ENCODE measurements at places on chromosomes 3 and 15.

GRCh38 chr15:69606921-69607500 is 154.4 kb downstream of the RPLP1 start:
- no peak for DNase-seq

DNA sequence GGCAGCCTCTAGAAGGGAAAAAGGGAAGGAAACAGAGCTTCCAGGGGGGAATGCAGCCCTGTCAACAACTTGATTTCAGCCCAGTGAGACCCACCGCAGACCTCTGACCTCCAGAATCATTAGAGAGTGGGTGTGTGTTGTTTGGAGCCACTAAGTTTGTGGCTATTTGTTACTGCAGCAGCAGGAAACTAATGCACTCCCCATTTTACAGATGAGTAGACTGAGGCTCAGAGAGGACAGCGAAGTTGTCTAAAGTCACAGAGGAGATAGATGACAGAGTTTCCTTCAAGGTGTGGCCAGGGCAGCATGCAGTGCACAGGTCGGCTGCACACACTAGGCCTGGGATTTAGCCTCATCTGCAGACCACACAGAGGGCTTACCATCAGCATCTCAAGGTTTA is 81.8 kb upstream of the ALDH1L1 start:
- DNase-seq = no peak

- DNase-seq = no peak
Observed at GRCh38 chr3:148026009-148026588, 616.9 kb downstream of the ZIC1 start.

DNA sequence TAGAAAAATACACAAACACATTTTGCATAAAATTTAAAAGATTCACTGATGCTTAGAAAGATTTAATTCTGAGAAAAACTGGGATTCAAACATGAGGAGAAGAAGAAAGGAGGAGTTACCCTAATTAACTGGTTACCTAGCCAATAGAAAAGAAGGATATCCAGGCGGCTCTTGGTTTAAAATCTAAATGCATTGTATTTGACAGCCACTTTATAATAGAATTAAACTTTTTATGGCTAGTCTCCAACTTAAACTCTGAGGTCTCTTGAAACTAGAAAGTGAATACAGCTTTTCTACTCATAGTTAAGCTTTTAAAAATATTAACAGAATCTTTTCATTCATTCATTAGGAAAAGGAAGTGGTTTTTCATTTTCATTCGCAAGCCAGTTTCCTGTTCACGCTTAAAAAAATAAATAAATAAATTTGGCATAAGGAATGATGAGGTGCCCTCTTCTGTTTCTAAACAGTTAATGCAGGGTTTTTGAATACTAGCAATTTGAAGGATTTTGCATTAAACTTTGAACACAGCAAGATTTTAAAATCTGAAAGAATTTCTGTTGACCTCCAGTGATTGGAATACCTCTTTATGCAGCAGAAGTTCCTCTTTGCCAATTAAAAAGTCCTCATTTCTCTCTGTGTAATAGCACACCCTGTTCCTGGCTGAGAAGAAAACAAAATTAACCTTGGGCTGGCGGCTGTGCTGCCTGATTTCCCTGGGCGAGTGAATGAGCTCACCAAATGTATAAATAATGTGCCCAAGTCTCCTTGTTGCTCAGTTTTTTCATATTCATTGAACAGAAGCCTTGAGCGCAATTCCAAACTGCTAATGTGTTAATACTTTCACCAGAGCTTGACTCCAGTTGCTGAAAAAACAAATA is 105.1 kb downstream of the ZMAT3 start:
- DNase-seq = peak; percentile 68

GRCh38 chr3:168094877-168095610 is 680 bp downstream of the GOLIM4 start:
- DNase-seq = peak; percentile 73

GRCh38 chr3:193884027-193884426 is 251.9 kb upstream of the HES1 start:
- DNase-seq = no peak

- no peak for DNase-seq
Observed at GRCh38 chr3:187292631-187293515, 1.3 kb upstream of the MASP1 start.

- DNase-seq = no peak
Observed at GRCh38 chr3:105399611-105400010, 32.9 kb downstream of the ALCAM start.

DNA sequence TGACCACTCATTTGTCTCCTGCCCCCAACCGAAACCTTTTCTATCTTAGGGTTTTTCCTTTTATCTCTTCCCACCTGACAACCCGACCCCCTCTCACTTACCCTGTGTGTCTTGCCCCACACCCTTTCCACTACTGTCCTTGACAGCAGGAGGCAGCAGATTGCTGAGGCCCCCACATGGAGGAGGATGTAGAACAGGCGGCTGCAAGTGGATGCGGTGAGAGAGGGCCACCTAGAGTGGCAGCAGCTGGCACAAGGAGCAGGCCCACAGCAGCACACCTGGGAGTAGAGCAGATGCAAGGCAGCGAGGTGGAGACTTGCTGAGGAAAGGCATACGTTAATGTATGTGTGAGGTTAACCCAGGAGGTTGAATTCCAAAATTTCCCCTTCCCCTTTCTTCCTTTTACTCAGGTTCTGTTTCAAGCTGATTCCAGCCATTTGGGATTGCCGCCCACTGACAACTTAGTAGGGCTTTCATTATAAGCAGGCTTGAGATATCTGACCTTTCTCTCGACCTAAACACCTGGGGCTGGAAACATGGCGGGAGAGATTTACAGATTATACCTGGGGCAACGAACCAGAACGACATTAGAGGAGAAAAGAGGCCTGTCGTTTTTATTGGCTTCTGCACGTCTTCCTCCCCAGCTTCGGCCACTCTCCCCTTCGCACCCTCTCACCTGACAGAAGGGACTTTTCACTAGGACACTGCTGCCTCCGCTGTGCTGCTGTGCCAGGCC is 643 bp downstream of the SERINC4 start:
- peak; percentile 24 for DNase-seq

GRCh38 chr3:65787340-65787739 is 251.4 kb downstream of the MAGI1 start:
- no peak for DNase-seq

DNA sequence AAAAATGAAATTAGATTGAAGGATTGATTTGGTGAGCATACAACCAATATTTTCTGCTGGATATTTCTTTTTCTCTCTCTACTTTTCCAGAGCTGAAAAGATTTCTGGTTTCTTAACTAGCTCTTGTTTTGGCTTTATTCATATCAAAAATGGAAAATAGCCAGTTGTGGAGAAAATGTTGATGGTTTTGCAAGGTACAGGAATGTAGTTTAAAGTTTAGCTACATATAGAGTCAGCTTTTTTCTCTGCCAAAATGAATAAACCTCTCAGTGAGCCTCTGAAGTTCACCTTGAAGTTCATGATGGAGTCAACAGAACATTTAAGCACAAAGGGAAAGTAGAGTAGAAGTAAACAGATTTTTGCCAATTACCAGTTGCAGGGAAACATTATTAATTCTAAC is 720.5 kb upstream of the ALCAM start:
- no peak for DNase-seq

GRCh38 chr15:99476413-99477222 is 89.2 kb upstream of the MEF2A start:
- peak; percentile 48 for DNase-seq

GRCh38 chr3:41208507-41209220 is 9.4 kb downstream of the CTNNB1 start:
- DNase-seq = no peak

DNA sequence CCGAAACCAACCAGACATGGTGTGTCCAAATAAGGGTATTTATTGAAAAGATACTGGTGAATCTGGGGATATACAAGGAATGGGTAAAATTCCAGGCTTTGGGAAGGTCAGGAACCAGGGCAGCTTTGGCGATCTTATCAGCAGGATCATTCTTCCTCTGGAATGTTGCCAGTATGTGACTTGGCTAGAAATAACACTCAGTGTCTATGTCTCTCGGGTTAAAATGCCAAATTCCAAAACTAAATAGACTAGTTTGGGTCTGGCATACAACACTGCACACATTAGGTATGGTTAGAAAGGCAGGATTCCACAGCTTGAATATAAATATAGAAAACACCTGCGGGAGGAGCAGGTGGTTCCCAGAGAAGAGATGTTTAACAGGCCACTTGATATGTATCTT is 220.2 kb upstream of the CD96 start:
- DNase-seq = no peak

DNA sequence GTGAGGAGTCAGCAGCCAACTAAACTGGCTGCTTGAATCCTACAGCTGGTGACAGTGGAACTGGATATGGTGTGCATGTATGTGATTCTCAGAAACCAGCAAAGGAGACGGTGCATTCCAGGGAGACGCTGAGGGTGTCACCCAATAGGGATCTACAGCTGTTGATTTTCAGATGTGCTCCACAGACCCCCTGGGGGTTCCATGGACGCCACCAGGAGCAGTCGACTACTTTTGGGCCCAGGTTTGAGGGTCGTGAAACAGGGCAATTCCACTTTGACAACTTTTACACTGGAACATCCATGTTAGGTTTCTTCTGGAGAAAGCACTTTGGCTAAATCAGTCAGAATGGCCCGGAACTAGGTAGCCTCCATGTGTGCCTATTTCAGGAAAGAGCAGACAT is 71.5 kb upstream of the MEX3B start:
- no peak for DNase-seq

DNA sequence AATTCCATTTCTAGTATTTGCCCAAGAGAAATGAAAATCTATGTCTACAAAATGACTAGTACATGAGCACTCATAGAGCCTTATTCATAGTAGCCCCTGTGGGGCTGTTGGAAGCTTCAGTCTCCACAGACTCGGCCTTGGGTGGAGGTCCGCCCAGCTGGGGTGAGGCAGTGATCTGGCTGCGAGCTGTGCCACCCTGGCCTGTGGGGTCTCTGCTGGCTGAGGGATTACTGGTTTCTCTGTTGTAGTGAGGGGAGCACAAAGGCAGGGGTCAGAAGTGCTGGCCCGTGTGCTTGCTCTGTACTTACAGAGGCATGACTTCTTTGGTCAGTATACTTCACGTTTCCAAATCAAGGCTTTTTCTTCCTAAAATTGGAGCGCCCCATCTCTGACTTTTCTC is 158.2 kb downstream of the CHDH start:
- no peak for DNase-seq

- no peak for DNase-seq
Observed at GRCh38 chr15:57085267-57085666, 166.8 kb downstream of the TCF12 start.

DNA sequence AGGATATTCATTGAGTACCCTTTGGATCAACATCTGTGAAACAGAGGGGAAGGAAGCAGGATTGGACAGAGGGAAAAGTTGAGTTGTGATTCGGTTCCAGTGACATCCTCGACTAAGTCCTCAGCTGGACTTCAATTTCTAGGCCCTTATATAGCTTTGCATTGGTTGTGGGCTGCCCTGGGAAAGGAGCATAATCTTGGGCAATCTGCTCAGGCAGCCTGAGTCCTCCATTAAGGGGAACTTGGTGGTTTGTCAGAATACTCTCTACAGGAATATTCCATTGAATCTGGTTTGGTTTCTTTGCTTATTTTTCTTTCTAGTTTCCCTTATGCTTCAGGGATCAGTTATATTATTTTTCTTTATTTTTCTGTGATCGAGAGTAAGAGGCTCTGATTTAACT is 94.1 kb downstream of the TCF12 start:
- no peak for DNase-seq

DNA sequence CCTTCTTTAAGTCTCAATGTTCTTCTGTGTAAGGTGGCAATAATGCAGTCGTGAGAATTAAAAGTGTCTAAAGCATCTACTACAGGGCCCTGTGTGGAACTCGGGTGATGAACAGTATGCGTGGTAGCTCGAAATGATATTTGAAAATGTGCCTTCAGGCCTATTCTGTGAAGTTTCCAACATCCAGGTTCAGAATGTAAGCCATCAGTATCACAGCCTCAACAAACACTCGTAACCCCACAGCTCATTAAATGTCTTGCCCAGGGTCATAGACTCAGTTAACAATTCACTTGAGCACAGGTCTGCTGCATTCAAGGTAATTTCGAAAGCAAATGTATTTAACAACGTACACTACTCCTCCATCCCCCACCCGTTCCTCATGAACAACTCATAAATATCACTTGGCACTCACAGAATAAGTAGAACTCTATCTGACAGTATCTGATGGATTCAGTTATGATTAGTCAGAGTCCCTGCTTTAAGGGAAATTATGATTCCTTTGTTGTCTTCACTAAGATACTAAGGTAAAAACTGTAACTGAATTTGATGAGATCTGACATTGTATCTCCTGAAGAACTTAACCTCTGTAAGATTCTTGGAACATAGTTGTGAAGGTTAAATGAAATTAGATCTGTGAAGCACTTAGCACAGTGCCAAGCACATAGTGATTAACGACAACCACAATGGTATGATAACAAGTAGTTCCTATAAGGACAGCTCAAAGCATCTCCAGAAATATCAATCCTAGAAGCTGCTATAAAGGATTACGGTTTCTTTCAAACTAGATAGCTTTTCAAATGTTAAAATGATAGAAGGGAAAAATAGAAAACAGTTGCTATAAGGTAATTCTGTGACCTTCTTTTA is 642.3 kb downstream of the TBL1XR1 start:
- no peak for DNase-seq

DNA sequence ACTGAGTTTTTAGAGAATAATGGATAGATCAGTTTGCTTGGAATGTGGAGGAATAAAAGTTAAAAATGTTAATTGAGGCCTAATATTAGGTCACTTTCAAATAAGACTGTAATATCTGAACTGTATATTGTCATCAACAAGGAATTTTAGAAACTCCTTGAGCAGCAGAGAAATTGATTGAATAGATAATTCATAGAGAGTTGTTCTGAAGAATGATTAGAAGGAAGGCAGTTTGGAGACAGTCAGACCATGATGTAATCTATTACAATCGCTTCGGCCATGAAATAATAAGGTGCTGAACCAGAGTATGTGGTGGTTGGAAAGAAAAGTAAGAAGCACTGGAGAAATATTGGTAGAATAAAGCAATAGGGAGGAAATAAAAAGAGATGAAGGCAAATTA is 15.7 kb downstream of the ECT2 start:
- DNase-seq = no peak

DNA sequence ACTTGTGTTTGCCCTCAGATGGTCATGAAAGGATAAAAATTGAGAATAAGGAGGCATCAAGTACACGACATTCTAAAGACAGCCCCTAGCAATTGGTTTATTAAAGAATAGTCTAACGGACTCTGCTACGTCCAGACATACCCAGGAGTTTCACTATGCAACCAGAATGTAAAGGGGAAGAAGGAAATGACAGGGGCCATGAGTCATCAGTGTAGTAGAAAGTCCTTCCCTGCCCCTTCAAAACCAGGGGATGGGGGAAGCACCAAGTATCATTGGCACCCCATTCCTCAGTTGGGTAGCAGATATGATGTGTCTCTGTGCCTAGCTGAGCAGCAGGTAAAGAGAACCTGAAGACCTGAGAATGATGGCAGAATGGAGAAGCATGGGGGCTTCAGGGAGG is 367.4 kb downstream of the IL20RB start:
- no peak for DNase-seq

All from kidney (tissue), 22 donors.